Stimulated activated CD4-positive, alpha-beta T cell treated with anti-CD3 and anti-CD28 coated beads, Interleukin-15, amount 100 ng/mL, for 1 hour (primary cell): ENCODE measurements at places on chromosomes 7 and 10.

DNA sequence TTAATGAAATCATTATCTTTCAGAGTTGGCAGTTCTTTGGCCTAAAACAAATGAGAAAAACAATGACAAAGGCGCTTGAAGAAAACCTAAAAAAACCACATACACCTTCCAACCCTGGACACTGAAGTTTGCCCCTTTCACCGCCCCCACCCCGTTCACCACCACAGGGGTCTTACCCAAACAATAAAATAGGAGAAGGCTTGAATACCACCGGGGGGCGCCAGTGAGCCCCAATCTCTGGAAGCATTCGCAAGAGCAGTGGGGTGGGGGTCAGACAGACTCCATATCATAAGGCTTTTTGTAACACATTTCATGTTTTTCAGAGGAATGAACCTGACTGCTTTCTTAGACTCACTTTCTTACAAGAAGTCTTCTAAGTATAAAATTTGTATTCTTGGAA, 163.6 kb downstream of the PIP4K2A start:
- peak; percentile 58 for DNase-seq

GRCh38 chr7:141708351-141708750, at the start of gene WEE2:
Gene WEE2 (plus strand): TSS chr7:141708353. CDS start chr7:141708759, 406 bp downstream.
- no peak for DNase-seq

- DNase-seq: no peak
Observed at GRCh38 chr7:108283252-108283651, 153.1 kb upstream of the LAMB4 start.

DNA sequence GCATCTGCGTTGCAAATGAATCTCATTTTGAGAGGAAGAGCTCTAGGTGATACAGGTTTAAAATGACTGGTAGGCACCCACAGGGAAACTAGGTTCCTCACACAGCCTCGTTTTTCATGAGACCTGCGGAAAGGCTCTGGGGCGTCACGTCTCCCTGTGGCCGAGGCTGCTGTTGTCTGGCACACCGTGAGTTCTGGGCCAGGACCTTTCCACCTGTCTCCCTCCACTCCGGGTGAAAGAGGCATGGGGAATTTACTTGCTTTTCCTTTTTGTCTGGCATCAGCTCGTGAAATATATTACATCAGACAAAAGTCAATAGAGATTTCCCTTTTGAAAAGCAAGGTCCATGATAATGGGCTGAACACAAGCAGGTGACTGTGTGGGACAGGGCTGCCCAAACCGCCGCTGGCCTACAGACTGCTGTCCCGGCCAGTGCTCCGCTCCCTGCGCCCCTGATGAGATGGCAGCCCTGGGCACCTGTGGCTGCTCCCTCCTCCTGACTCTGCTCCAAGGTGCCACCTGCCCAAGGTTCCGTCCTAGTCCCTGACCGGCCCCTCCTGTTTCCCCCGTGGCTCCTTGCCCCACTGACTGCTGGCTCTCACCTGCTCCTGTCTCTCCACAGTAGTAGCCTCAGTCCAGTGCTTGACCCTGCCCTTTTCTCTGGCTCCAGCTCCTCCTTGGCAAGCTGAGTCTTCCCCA, 109.6 kb downstream of the NKX6-2 start:
- no peak for DNase-seq

GRCh38 chr7:151694828-151695580, 175.3 kb upstream of the RHEB start:
- no peak for DNase-seq

GRCh38 chr10:50604049-50604640, 19.6 kb downstream of the SGMS1 start:
- DNase-seq: no peak

GRCh38 chr7:1675036-1675671, 5.1 kb downstream of the ELFN1 start:
- DNase-seq: no peak

DNA sequence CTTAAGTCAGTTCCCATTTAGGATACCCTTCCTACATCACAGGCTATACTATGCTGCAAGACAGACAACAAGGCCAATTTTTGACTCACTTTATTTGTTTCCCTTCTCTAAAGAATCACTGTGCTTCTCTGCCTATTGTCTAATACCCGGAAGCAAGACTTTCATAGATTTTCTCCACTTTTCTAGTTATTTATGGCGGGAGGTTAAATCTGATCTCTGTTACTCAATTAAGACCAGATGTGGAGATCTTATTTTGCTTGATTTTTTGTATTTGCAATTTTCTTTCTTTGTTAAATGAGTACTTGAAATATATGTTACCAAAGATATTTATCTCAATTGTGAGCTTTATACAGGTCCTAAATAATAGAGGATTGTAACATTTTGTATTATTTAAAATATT, 511.5 kb downstream of the ATRNL1 start:
- no peak for DNase-seq

- DNase-seq: no peak
Observed at GRCh38 chr7:28169230-28169629, 11.4 kb downstream of the JAZF1 start.

DNA sequence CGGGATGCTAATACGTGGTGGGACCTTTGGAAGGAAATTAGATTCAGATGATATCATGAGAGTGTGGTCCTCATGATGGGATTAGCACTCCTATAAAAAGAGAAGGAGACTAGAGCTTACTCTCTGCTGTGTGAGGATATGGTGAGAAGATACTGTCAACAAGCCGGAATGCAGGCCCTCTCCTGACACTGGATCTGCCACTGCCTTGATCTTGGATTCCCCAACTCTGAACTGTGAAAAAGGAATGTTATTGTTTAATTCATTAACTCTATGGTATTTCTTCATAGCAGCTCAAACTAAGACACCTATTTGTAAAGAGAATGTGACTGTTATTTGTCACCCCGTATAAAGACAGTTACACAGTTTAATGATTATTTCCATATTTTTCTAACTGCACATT, 1227.5 kb upstream of the C7orf33 start:
- no peak for DNase-seq

GRCh38 chr10:97081621-97082235, 104.0 kb downstream of the SLIT1 start:
- DNase-seq: no peak
